ENCODE measurements at places on chromosomes 12 and 14.
A peak's percentile ranks its signal among the peaks of the same experiment; 100 is the strongest.

DNA sequence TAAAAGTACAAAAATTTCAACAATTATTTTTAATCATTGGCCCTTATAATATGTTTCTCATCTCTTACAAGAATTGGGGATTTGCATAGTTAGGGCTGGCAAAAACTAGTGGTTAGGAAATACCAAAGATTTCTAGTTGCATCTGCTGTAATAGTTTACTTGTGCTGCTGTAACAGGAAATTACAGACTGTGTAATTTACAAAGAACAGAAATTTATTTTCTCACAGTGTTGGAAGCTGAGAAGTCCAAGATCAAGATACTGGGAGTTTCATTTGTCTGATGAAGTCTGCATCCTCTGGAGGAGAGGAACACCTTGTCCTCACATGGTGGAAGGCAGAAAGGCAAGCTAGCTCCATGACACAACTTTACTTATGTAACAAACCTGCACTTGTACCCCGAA is 157.0 kb downstream of the FLRT2 start:
- DNase-seq = no peak

DNA sequence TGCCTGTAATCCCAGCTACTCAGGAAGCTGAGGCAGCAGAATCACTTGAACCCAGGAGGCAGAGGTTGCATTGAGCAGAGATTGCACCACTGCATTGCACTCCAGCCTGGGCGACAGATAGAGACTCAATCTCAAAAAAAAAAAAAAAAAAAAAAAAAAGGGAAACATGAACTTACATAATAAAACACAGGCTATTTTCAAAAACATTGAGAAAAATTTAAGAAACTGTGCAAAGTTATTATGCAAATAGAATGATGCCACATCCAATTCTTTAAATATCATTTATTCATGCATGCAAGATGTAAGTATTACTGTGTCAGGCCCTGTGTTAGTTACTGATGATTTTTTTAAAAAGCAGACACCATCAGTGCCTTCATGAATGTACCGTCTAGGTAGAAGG is 20.0 kb upstream of the SLC16A7 start:
- no peak for DNase-seq

DNA sequence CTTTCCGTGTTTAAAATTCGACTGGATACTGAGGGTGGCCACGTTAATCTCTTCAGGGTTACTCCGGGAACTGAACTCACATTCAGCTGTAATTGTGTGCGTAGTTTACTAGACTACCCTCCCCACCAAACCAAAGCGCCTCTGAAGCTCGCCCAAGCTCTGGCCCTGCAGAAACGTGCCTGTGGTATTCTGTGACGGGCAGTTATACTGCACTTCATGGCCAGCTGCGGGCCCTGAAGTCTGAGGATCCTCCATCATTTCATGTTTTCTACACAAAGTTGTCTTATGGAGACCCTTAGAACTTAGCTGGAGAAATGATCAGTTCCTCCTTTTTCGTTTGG is 688 bp downstream of the ZNF26 start:
- DNase-seq = no peak

DNA sequence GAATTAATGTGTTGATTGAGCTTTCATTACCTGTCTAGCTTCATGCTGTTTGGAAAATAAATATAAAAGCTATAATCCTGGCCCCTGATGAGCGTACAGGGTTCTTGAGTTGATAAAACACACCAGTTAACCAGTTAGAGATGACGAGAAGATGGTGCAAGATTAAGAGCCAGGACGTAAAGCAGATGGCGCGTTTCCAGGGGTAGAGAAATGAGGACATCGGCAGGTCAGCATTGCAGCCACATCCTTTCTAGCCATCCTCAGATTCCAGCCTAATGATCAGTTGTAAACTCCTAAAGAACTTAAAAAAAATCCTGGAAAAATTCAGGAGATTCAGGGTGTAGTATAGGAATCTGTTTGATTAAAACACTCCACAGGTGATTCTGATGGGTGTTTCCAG is 203.7 kb downstream of the CACNA1C start:
- no peak for DNase-seq

DNA sequence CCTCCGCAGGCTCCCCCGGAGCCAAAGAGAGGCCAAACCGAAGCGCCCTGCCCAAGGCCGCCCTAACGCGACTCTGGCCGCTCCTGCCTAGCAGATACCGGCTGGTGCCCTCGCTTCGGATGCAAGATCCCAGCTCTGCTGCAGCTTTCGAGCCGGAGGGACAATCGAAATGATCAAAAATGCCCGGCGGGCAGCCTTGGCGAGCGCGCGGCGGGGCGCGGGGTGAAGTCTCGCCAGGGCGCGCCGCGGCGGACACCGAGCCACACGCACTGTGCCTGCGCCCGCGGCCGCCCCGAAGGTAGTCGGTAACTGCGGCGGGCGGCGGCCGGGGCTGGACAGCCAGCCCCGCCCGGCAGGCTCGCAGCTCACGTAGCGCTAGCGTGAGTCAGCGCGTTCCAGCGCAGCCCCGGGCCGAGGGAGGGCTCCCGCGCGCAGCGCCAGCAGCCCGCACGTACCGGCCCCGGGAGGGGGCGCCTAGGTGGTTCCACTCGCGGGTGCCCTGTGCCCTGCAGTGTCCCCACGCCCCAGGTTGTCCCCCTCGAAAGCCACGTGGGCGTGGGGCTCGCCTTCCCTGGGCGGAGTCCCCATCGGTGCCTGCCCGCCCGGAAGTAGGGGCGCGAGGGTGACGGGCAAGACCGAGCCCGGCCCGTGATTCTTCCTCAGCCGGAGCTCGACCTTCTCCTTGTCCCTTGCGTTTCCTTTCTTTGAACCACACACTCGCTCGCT is 109.2 kb upstream of the EGLN3 start:
- peak; percentile 47 for DNase-seq

- DNase-seq = no peak
Measured at GRCh38 chr14:96239711-96240141, 16.3 kb upstream of the BDKRB1 start.

GRCh38 chr14:103205541-103205906 is 82.3 kb downstream of the TNFAIP2 start:
- no peak for DNase-seq

GRCh38 chr14:34204774-34205173 is 253.9 kb upstream of the EGLN3 start:
- no peak for DNase-seq

- DNase-seq = no peak
Measured at GRCh38 chr12:52867642-52868041, 18.8 kb upstream of the KRT78 start.

GRCh38 chr12:47812797-47813510 is 6.7 kb downstream of the HDAC7 start:
- peak; percentile 75 for DNase-seq

DNA sequence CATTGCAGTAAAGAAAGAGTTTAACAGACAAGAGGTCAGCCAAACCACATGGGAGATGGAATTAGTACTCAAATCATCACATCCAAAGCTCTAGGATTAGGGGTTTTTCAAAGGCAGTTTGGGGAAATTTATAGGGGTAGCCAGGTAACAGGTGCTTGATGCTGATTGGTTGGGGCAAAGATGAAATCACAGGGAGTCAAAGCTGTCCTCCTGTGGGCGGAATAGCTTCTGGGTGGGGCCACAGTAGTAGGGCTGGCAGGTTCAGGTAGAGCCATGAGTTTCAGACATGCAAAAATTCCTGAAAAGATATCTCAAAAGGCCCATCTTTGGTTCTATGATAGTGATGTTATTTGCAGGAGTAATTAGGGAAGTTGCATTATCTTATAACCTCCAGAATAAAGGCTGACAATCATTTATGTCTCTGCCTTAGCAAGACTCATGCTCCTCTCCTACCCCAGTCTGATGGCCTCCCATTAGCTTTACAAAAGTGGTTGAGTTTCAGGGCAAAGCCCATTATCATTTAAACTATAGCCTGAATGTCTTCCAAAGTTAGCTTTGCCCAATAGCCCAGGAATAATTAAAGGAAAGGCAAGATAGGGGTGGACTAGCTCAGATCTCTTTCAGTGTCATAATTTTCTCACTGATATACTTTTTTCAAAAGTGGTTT is 42.1 kb upstream of the CNTN1 start:
- no peak for DNase-seq

GRCh38 chr14:93163564-93163963 is 21.1 kb downstream of the MOAP1 start:
- no peak for DNase-seq

DNA sequence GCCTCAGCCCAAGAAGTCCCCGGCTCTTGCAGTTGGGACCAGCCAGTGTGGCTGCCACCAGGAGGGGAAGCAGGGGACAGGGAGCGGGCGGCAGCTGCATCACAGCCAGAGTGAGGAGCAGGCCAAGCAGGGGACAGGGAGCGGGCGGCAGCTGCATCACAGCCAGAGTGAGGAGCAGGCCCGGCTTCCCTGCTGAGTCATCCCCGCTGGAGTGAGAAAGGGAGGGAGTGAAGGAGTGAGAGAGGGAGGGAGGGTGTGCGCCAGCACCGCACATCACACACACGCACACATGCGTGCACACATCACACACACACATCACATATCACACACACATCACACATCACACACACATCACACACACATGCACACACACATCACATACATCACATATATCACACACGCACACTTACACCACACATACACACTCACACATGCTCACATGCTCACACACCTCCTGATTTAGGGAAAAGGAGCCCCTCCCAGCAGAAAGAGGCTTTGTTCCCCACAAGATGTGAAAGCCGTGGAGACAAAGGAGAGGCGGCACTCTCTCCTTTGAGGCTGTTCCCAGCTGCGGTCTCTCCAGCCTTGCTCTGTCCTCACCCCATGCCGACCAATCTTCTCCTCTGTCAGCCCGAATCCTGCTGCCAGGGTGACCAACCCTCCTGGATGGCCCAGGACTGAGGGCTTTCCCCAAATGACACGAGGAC is 16.7 kb upstream of the ZDHHC22 start:
- peak; percentile 55 for DNase-seq

GRCh38 chr14:83478741-83479140 is 1945.1 kb upstream of the SEL1L start:
- DNase-seq = no peak

DNA sequence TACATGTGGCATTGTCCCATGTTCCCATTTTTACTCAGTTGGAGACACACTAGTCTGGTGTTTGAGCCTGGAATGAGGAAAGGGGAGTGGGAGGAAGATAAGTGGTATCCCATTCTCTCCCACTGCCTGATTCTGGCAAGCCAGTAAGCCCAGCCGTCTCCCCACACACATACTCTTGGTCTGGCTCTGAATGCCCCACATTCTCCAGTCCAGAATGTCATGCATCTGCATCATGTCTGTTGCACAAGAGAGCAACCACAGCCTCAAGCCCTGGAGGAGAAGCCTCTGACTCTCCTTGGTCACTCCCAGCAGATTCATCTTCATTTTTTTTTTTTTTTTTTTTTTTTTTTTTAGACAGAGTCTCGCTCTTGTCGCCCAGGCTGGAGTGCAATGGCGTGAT is 48.0 kb downstream of the DRAM1 start:
- DNase-seq = peak; percentile 87

DNA sequence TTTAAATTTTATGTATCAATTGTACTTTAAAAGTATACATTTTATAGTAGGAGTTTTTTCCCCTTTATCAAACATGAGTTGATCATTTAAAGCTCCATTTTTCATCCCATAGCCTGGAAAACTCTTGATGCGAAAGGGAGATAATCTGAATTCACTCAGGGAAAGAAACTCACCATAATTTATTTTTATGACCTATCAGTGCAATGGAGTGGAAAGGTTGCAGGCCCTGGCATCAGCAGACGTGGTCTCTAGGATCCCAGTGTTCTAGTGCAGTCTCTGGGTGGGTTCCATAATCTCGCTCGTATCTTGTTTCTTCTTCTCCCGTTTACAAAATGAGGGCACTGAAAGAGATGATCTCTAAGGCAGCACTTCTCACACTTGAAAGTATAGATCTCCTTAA is 85.0 kb downstream of the PTGER2 start:
- DNase-seq = no peak

- no peak for DNase-seq
Measured at GRCh38 chr14:75430116-75430515, 2.3 kb downstream of the JDP2 start.

- no peak for DNase-seq
Measured at GRCh38 chr14:84579292-84579691, 950.7 kb upstream of the FLRT2 start.

GRCh38 chr14:99426265-99426664 is 54.4 kb downstream of the SETD3 start:
- DNase-seq = no peak

DNA sequence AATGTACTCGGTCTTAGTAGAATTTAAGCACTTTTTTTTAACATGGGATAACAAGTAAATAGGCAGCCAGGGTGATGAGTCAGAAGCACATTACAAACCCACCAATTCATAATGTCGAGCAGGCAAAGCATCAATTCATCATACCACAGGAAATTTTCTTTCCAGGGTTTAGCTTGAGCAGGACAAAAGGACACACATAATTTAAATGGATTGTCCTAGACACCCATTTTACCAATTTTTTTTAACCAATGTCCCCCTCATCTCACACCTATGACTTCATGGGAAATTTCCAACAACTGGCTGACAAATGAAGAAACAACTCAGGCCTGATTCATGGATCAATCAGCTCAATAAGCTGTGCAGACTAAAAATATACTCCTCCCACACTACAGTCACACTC is 58.8 kb upstream of the FOXG1 start:
- DNase-seq = peak; percentile 2

DNA sequence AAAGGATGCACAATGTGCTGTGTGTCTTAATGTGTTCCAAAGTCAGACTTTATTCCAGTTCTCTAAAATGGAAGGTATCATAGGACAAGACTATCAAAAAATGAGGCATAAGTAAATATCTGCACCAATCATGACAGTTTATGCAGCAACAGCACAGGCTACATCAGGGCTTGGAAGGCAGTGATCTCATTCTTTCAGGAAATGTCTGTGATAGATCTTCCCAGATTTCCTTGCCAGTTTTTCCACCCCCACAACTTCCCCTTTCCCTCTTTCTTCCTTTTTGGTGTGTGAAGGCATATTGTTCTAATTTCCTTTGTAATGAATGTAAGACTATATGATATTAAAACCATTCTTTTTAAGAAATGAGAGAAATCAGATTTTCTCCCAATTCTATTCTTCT is 326.7 kb downstream of the ATP23 start:
- DNase-seq = no peak

GRCh38 chr12:2644683-2645405 is 149.9 kb upstream of the FKBP4 start:
- no peak for DNase-seq

GRCh38 chr14:93965287-93965821 is 11.0 kb downstream of the ASB2 start:
- peak; percentile 89 for DNase-seq

GRCh38 chr12:3962631-3963483 is 89.7 kb upstream of the PARP11 start:
- DNase-seq = no peak

DNA sequence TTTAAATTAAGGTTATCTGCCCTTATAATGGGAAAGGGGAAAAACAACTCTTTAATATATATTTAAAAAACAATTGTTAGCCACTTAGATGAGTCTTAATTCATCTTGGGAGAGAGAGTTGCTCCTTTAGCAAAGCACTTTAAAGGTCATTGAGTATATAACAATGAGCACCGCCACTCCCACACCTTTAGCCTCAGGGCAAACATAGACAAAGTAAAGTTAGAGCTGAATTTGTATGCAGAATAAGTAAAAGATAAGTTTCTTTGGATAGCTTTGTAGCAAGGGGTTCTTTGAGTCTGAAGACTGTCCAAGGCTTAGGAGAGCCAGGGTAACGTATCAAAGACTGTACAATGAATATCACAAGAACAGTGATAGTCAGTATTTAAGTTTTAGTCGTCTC is 728.8 kb upstream of the LMO3 start:
- no peak for DNase-seq
